Colonic mucosa (tissue), 4 donors: ENCODE measurements at places on chromosomes 1 and 21.
A peak's percentile ranks its signal among the peaks of the same experiment; 100 is the strongest.

DNA sequence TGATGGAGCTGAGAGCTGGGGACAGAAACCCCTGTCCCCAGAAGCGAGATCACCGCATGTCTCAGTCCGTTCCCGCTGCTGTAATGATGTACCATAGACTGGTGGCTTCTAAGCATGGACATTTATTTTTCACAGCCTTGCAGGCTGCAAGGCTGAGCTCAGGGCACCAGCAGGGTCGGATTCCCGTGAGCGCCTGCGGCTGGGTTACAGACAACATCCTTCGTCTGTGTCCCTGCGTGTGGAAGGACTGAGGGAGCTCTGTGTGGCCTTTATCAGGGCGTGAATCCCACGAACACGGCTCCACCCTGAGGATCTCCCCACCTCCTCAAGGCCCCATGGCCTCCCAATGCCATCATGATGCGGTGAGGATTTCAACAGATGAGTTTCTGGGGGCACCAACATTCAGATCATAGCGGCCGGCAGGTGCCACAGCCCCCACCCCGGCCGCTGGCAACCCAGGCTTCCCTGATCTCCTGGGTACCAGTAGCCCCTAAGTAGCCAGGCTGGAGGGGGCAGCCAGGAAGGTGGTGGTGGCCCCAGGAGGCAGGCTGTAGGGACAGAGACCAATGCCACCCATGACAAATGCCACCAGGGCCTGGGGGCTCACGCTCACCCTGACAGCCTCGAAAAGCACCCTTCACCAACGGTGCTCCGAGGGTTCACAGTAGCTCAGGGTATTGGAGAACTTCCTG, 104.4 kb downstream of the CRYAA start:
- no peak for DNase-seq

- DNase-seq, result no peak
Measured at GRCh38 chr1:104172243-104172681, 422.6 kb downstream of the AMY1C start.

- DNase-seq, result no peak
Measured at GRCh38 chr1:115647507-115647906, 5.7 kb downstream of the VANGL1 start.

DNA sequence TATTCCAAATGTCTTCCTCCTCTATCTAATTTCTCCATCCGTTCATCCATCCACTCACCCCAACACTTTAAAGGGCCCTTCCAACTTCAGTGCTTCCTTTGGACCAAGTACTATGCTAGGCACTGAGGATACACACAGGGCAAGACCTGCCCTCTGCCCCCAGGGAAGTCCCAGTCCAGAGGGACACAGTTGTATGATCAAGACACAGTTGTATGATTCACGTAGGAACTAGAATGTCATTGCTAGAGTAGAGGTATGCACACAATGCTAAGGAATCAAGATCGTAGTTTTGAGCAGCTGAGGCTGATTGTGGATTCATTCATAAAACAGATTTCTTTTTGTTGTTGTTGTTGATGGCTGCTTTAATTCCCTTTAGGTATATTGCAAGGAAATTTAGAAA, 11.6 kb upstream of the IER5 start:
- no peak for DNase-seq

DNA sequence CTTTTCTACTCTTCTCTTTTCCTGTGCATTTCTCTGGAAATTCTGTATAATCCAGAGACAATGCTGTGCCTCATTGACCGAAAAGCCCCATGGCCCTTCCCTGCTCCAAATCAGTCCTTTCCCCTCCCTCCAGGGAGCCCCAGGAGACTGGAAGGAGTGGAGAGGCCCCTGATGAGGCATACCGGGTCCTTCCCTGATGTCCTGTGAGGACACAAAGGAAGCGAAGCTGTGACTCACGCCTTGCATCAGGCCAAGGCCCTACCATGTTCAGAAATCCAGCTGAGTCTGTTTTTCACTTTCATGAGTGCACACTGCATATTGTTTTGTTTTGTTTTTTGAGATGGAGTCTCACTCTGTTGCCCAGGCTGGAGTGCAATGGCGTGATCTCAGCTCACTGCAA, 38.7 kb upstream of the BECN2 start:
- no peak for DNase-seq

GRCh38 chr1:98741164-98741563, 79.6 kb downstream of the SNX7 start:
- no peak for DNase-seq

DNA sequence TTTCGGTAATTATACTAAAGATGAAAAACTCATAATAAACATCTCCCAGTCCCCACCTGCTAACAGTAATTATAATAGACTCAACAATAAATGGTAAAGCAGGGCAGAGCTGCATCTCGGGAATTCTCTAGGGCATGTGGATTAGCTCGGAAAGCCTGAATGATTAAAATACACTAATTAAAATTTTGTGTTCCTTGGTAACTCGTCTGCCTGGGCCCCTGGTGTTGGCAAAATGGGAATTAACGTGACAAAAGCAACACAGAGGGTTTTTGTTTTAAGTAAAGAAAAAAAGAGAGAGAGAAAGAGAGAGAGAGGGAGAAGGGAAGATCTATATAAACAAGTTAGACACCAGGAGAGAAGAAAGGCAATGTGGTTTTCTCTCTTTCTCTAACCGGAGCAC, 62.1 kb downstream of the CASZ1 start:
- no peak for DNase-seq

DNA sequence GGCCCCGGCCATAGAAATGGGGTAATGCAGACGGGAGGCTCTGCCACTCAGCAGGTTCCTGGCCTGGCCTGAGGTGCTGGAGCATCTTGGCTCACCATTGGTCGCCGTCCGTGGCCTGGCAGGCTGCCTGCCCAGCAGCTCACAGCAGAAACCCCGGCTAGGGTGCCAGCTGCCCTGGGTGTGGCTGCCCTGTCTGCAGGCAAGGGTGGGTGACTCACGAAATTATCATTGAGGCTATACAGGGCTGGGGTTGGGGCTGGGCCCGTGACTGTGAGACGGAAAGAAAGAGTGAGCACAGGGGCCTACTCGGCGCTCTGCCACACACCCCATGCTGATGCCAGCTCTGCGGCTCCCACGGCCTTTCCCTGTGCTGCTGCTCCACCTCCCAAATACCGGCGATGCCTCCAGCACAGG, 8.0 kb upstream of the PKP1 start:
- peak; percentile 85 for DNase-seq
